ENCODE measurements at places on chromosomes 3 and 15.

DNA sequence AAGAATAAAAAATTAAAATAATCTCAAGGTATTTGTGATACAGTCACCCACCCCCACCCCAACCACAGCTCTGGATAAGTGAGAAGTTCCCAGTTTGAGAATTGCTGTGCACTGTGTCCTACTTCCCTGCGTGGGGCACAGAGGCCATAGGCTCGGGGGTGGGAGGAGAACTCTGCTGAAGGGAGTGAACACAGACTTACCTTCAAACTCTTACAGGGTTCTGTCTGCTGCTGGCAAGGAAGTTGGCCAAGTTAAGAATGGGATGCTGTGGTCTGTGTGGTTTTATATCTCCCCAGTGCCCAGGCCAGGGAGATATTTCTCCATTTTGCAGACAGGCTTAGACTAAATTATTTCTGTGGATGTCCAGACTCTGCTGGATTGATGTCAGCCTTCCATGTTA, 37.6 kb downstream of the SPTSSB start:
- no peak for DNase-seq

- DNase-seq = no peak
These were observed 26.1 kb upstream of the MGA start for GRCh38 chr15:41634072-41634626.

DNA sequence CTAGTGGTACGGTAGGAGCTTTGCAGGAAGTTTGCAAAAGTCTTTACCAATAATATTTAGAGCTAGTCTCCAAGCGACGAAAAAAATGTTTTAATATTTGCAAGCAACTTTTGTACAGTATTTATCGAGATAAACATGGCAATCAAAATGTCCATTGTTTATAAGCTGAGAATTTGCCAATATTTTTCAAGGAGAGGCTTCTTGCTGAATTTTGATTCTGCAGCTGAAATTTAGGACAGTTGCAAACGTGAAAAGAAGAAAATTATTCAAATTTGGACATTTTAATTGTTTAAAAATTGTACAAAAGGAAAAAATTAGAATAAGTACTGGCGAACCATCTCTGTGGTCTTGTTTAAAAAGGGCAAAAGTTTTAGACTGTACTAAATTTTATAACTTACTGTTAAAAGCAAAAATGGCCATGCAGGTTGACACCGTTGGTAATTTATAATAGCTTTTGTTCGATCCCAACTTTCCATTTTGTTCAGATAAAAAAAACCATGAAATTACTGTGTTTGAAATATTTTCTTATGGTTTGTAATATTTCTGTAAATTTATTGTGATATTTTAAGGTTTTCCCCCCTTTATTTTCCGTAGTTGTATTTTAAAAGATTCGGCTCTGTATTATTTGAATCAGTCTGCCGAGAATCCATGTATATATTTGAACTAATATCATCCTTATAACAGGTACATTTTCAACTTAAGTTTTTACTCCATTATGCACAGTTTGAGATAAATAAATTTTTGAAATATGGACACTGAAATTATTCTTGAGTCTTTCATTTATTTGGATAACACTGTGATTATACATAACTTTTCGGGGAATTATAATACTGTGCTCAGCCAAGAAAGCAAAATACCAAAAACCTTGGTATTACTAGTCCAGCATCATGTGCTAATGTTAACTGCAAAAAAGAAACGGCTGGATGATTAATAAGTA, 2.2 kb downstream of the SOX2 start:
- no peak for DNase-seq

GRCh38 chr15:98543237-98543636, 105.1 kb upstream of the IGF1R start:
- DNase-seq = no peak

GRCh38 chr15:100683434-100683833, 81.0 kb downstream of the ASB7 start:
- no peak for DNase-seq

DNA sequence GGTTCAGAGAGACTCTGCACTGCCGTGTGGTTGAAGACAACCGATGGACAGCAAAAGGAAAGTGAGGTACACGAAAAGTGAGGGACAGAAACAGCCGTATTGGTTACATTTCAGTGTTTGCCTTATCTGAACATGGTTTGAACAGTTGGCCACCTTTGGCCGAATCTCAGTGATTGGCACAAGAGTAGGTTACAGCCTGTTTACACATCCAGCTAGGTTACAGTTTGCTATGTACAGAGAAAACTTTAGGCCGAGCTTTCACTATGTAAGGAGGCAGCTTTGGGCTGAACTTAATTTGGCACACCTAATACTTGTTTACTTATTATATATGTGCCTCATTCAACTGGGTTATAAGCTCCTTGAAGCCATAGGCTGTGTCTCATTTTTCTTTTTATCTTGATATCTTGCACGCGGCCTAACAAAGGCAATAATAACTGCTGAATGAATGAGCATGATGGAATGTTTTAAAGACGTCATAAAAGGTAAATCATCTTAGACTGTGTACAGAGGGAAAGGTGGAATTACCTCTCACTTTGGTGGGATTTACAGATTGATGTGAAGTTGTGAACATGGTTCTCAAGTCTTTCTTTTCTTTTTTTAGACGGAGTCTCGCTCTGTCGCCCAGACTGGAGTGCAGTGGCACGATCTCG, 17.2 kb upstream of the GREM1 start:
- DNase-seq = no peak

DNA sequence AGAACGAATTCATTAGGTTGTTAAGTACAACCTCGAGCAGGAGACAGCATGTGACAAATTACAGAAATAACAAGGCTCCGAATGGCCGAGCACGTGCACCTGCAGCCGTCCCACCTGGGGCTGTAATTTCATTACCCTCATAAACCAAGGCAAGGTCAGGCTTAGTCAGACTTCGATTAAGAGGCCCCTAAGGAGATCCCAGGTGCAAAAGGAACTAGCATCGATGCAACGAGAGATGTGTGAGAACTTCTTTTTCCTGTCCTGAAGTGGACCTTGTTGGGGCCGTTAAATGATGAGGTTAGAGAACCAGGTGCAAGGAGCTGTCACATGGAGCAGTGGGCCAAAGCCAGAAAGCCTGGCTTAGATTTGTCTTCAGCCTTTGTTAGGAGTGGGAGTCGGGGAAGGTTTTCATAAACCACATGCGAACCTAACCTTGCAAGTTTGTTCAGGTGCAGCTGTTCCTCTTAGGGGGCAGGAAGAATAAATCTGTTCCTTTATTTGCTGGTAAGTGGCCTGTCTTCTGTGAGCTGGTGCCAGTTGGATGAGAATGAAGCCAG, 559.9 kb upstream of the MCTP2 start:
- DNase-seq = no peak

DNA sequence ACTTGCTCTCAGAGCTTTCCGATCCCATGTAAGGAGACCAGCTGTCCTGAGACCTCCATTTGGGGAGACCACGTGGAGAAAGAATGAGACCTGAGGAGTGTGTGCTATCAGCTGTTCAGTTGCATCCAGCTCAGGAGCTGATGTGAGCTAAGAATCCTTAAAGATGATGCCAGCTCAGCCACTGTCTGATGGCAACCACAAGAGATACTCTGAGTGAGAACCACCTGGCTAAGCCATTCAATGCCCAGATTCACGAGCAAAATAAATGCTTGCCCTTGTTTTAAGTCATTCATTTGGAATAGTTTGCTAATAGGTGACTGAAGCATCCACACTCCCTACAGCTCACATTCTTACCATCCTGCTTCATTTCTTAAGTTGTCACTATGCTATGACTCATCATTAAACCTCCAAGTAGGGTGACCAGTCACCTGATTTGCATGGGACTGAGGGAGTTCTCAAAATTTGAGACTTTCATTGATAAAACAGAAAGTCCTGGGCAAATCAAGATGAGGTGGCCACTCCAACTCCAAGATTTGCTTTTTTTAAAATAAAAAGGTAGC, 56.4 kb downstream of the SPTSSB start:
- no peak for DNase-seq

DNA sequence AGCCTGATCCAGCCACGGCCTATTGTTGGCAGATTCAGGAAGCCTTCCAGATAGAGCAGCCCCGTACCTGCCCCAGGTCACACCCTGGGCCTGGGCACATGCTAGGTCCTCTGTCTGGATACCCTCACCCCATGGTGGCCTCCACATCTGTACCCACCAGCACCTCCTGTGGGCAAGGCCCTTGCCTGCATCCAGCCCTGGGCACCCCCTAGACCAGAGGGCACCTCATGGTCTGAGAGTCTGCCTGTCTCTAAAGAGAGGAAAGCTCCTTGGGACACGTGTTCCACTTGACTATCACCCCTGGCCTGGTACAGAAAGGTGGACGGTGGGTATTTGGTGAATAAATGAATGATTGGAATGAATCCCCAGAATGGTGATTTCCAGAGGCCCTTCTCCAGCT, 8.9 kb upstream of the COMMD4 start:
- no peak for DNase-seq

GRCh38 chr3:139197251-139197650, 146.6 kb upstream of the MRPS22 start:
- no peak for DNase-seq

GRCh38 chr3:89925976-89926375, 818.6 kb downstream of the EPHA3 start:
- DNase-seq = no peak

DNA sequence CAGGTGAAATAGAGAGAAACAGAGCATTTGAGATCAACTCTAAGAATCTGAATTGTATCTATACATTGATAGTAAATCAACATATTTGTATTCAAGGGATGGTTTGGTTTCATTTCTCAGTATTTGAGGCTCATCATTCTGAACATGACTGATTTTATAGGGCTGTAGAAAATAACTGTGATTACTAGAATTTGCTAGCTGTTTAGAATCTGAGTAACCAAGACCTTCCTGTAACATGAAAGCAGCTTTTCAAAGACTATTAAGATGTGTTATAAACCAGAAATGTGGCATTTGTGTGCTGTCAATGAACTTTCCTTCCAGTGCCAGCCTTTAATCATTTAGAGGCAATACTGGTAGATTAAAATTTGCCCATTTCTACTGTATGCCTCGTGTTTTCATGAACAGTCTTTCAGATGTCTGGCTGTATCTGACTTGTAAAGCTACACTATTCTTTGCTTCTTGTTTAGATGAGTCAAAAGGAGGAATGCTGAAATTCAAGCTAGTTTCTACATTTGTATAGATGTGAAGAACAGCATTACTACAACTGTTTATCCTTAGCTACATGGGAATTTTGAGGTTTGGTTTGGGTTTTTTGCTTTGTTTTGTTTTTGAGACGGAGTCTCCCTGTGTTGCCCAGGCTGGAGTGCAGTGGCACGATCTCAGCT, 137.3 kb upstream of the BHLHE40 start:
- no peak for DNase-seq

Measured in naive thymus-derived CD8-positive, alpha-beta T cell (primary cell).